ENCODE measurements at places on chromosomes 7 and 10. TPM values are rescaled to one million over a fixed set of nuclear protein-coding genes. Genes with fewer than 3 reads are reported as not detected.

DNA sequence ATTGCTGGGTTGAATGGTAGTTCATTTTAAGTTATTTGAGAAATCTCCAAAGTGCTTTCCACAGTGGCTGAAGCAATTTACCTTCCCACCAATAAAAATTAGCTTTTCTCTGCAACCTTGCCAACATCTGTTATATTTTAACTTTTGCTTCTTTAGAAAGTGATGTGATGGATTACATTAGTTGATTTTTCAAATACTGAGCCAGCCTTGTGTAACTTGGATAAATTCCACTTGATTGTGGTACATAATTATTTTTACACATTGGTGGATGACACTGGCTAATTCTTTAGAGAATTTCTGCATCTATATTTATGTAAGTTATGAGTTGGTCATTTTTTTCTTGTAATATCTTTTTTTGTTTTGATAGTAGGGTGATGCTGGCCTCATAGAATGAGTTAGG is 634.1 kb downstream of the GALNT17 start:
- no peak overlapping the region for H3K4me3 ChIP-seq
- DNase-seq: no peak
- peaks cover 11% of the 10 kb centered on the region for H3K36me3 ChIP-seq
- no peak overlapping the region for H3K27ac ChIP-seq

GRCh38 chr10:70312249-70312648 is 28.4 kb upstream of the NPFFR1 start:
- H3K4me1 ChIP-seq: peaks cover 12% of the 10 kb centered on the region
- H3K27ac ChIP-seq: no peak overlapping the region
- H3K4me3 ChIP-seq: no peak overlapping the region
- DNase-seq: no peak
- H3K36me3 ChIP-seq: no peaks in the 10 kb centered on the region
- peaks cover 5% of the 10 kb centered on the region for H3K27me3 ChIP-seq

DNA sequence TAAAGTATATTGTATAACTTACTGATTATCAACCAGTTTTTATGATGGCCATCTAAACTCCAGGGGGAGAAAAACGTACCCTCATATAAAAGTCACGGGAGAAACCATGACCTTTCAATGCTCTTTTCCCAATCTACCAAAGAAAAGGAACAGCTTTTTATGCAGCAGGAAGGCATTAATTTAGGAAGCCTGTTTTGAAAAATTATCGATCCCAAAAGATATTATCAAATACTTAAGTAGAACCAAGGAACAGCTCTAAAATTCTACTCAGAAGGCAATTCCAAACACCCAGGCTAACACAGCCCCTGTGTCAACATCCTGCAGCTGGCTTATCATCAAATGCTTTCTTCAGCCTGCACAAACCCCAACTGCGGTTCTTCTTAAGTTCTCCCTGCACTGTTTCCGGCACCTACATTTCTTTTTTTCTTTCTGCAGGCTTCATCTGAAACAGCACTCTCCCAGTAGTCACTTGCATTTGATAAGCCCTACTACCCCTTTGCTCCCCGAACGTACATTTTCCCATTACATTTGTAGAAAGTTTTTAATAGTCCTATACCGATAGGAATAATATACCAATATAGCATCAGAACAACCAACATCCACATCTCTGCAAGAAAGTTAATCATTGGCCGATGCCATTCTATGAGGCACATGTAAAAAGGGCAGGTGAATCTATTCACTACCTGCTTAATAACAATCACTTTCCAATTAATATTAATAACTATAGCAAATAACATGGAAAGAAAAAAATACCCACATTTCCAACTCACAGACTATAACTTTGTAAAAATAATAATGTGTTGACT is 47.9 kb downstream of the PIP4K2A start:
- DNase-seq: no peak
- H3K27me3 ChIP-seq: peaks cover 3% of the 10 kb centered on the region
- no peak overlapping the region for H3K4me3 ChIP-seq
- no peak overlapping the region for H3K27ac ChIP-seq
- peaks cover 3% of the 10 kb centered on the region for H3K4me1 ChIP-seq
- no peaks in the 10 kb centered on the region for H3K36me3 ChIP-seq

DNA sequence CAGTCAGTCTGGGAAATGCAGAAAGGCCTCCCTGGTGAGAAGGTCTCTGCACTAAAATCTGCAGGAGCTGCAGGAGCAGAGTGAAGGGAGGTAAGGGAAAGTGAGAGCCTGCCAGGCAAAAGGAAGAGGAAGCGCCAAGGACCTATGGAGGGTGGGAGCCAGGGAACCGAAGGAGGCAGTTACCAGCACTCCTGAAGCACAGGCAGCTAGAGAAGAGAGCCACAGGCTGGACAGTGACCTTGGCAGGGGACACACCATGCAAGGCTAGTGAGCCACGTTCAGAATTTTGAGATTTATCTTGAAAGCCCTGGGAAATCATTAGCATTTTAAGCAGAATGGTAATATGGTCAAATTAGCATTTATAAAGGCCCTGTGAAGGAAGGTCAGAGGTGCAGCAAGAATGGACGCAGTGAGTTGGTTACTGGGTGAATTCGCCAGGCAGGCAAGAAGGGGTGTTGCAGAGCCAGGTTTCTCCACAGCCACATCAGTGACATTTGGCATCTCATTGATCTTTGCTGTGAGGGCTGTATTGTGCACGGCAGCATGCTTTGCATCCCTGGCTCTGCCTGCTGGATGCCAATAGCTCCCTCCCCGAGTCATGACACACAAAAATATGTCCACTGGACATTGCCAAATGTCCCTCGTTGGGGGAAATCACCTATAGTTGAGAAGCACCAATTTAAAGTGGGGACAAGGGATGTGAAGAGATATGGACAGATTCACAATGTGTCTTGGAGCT is 54.7 kb upstream of the LANCL2 start:
- H3K27ac ChIP-seq: no peak overlapping the region
- peaks cover 18% of the 10 kb centered on the region for H3K36me3 ChIP-seq
- no peak overlapping the region for H3K4me3 ChIP-seq
- DNase-seq: no peak

DNA sequence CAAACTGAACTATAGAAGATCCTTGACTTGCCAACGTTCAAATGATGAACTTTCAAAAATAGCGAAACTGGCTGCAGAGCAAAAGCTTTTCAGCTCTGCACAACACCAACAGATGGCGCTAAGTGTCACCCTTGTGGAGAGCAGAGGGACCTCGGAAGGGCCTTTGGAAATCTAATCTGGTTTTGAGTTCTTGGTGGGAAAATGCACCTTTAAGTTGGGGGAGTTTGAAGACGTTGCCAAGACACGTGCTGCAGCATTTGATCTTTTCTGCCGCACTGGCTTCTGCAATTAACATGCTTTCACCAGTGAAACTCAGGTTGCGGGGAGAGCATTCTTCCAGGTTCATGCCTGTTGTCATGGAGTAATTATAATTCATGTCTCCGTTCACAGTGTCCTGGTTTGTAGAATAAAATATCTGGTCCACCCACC is 26.3 kb upstream of the WDR11 start:
- no peak overlapping the region for H3K4me3 ChIP-seq
- H3K36me3 ChIP-seq: no peaks in the 10 kb centered on the region
- no peaks in the 10 kb centered on the region for H3K4me1 ChIP-seq

GRCh38 chr7:20959281-20959680 is 172.6 kb upstream of the SP8 start:
- no peaks in the 10 kb centered on the region for H3K27me3 ChIP-seq
- H3K36me3 ChIP-seq: peaks cover 4% of the 10 kb centered on the region
- no peak overlapping the region for H3K27ac ChIP-seq
- H3K4me3 ChIP-seq: no peak overlapping the region
- DNase-seq: no peak

DNA sequence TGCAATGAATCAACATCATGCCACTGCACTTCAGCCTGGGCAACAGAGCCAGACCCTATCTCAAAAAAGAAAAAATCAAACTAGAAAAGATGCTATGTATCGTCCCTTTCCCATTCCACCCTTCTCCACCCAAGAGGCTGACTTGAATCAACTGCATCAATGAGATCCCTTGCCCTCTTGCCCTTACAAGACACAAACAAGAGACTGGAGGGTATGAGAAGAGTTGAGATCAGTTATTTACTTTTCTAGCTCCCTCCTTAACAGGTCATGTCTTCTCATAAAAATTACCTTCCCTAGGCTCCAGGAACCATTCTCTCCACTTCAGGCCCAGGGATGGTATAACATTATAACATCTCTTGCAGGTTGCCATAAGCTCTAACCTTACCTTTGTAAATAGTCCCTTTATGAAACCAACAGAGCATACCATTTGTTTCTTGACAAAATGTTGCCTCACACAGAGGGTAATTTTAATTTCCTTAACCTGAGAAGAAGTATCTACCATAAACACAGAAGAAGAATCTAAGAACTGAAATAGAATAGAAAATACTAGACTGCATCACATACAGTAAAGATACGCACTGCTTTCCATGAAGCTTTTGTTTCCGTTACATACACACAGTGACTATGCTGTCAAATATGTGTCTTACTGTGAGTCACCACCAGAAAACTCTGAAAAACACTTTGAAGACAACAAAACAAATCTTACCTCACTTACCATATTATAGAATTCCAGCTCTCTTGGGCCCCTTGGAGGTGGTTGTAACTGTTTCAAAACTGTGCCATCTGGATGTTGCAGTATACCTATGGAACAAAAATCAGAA is 30.5 kb downstream of the IPMK start:
- peaks cover 4% of the 10 kb centered on the region for H3K27me3 ChIP-seq
- peaks cover 44% of the 10 kb centered on the region for H3K36me3 ChIP-seq
- no peak overlapping the region for H3K27ac ChIP-seq
- DNase-seq: no peak
- no peak overlapping the region for H3K4me3 ChIP-seq

Gene SERPINE1
- total RNA-seq: not detected

DNA sequence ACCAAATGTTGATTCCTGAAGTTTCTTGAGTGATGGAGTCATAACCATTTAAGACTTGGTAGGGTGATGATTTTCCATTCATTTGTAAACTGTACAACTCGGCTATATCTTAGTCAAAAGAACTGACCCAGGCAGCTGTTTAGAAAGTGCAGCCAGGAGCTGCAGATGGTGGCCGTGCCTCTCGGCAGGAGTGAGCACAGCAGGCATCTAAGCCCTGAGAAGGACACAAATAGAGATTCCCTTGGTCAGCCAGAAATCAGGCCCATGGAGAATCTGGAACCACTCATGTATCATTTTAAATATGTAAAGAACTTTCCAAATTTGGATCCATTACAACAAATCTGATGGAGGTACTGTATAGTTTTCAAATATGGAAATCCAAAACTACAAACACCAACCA is 177.0 kb upstream of the AKR1E2 start:
- H3K4me3 ChIP-seq: no peak overlapping the region
- H3K4me1 ChIP-seq: peaks cover 6% of the 10 kb centered on the region
- DNase-seq: no peak
- no peaks in the 10 kb centered on the region for H3K36me3 ChIP-seq
- no peaks in the 10 kb centered on the region for H3K27me3 ChIP-seq

Gene MYO1G
- 0.54 TPM for total RNA-seq

DNA sequence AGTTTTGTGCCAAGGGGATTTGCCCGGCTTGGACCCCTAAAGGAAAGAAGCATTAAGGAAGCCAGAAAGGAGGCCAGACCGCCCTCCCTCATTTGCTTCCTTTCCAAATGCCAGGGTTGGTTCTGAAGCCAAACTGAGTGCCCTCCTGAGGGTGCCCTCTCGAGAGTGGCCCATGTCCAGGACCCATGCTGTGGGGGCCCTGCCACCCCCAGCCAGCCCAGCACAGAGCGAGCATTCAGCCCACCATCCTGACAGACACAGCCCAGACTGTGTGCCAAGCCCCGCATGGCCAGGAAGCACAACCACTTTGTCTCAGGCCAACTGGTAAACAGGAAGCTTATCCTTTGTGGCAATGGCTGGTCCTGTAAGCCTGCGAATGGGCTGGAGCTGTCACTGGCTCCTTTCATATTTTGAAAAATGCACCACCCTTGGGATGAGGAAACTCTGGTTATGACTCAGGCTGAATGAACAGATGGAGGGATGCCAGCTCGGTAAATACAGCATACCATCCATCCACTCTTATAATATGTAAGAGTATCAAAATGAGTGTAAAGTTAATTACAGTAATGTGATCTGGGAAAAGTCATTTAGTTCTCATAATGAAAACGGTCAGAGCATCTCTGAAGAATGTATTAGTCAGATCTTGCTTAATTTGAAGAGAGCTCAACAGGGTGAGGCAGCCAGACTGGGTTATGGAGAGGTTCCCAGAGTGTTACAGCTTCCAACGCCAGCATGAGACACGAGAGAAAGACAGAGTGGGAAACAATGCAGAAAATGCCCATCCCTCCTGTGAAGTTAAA is 65.0 kb downstream of the STK17A start:
- DNase-seq: no peak
- peak overlapping the region; percentile 48 for H3K4me3 ChIP-seq
- peaks cover 6% of the 10 kb centered on the region for H3K27me3 ChIP-seq
- peaks cover 53% of the 10 kb centered on the region for H3K4me1 ChIP-seq
- peak overlapping the region; percentile 96 for H3K27ac ChIP-seq
